Vagina (tissue), 2 donors: ENCODE measurements at places on chromosomes 13 and 19.

GRCh38 chr13:48818495-48819356, 157.0 kb upstream of the FNDC3A start:
- DNase-seq: no peak

DNA sequence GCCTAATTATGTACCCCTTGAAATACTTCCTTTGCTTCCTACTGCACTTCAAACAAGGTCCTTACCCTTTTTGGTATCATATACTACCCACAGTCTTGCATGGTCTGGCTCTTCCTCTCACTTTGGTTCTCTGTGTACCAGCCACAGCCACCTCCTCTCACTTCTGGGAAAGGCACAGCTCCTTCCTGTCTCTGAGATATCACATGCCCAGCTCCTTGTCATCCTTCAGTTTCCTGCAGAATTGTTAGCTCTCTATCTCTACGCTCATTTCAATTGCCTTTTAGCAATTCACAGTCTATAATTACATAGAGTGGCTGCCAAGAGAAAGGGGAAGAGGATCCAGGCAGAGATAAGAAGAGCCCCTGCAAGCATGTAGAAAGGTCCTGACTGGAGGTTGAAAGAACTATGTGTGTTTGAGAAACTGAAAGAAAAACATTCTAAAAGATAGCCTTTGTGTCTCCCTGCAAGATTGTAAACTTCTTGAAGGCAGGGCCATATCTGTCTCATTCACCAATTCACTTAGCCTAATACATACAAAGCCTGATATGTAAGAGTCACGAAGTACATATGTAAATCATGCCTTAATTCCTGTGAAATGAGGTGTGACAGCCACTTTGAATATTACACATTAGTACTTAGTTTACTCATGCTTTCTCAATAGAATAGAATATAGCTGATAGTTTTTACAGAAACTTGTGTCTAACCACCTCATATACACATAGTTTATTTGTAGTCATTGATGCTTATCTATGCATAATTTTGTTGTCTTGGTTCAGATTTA, 933.1 kb downstream of the DIAPH3 start:
- no peak for DNase-seq

DNA sequence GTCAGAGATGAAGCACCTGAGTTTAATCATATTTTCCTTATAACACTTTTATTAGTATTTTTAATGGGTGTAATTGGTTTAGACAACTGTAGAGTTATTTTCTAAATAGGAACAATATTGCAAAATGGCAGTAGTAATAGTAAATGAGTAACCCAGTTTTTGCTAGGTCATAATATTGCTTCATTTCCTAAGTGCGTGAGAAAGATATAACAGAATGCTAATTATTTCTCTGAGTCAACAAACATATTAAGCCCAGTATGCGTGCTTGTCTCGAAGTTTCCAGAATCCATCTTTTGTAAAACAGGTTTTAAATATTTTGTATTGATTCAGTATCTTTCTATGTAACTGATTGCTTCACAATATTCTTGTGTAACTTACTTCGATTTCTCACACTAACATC, 315.3 kb downstream of the MYO16 start:
- no peak for DNase-seq

GRCh38 chr13:83150616-83151307, 731.5 kb downstream of the SLITRK1 start:
- no peak for DNase-seq

- DNase-seq: peak; percentile 95
These were observed 34.6 kb upstream of the KATNAL1 start for GRCh38 chr13:30341815-30342570.

GRCh38 chr19:38555200-38555599, 62.6 kb downstream of the MAP4K1 start:
- DNase-seq: no peak

DNA sequence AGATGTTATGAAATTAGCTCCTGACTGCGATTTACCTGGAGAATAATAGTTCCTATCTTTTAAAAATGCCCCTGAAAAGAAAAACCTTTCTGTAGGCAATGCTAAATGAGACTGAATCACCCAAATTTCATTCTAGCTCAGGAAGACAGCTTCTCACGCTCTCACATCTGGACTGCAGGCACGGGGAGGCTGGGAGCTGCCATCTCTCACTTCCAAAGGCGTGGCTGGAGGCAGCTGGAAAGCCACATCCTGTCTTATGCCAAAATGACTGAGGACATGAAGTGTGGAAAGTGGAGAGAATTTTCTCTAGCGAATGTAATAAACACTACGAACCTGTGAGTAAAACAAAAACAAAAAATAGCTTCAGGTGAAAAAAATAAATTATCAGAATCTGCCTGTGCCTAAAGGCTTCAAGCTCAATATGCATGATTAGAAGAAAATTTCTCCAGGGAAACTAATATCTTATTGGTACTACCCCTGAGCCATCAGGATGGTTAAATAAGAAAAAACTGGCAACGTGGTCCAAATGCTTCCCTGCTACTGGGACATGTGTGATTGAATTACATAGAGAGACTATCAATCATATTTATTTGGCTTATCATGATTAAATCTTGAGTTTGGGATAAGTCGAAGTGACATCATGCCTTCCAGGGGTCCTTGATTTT, 58.1 kb upstream of the UBL3 start:
- peak; percentile 64 for DNase-seq

DNA sequence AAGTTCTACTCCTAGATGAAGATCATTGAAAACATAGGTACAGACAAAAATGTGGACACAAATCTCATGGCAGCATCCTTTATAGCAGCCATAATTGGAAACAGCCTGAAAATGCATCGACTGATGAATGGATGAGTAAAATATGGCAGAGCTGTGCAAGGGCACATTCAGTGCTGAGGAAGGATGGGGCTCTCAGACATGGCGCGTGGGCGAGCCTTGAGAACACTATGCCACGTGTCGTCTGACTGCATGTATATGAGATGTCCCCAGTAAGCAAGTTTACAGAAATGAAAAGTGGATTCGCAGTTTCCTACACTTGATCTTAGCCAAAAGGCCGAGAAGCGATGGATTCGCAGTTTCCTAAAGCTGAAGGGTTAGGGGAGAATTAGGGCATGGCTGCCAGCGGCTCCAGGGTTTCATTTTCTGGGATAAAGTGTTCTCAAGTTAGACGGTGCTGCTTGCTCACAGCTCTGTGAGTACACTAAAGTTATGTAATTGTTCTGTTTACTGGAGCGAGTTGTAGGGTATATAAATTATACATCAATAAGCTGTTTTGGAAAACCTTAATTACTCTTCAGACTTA, 78.0 kb downstream of the RAB20 start:
- no peak for DNase-seq

DNA sequence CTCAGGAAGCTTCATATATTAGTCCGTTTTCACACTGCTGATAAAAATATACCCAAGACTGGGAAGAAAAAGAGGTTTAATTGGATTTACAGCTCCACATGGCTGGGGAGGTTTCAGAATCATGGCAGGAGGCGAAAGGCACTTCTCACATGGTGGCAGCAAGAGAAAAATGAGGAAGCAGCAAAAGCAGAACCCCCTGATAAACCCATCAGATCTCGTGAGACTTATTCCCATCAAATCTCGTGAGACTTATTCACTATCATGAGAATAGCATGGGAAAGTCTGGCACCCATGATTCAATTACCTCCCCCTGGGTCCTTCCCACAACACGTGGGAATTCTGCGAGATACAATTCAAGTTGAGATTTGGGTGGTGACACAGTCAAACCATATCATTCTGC, 23.1 kb downstream of the FLT3 start:
- DNase-seq: no peak

- no peak for DNase-seq
These were observed 12.1 kb downstream of the PROZ start for GRCh38 chr13:113170511-113170910.
